ENCODE measurements at places on chromosomes 7 and 10. TPM values are rescaled to one million over a fixed set of nuclear protein-coding genes. Genes with fewer than 3 reads are reported as not detected.

The AIMP2 gene
- total RNA-seq: 68.4 TPM

The AKR1C4 gene
- not detected for total RNA-seq

The BMPER gene
- 0.06 TPM for total RNA-seq

The HMX3 gene
- not detected for total RNA-seq

The FBXL15 gene
- 12.7 TPM for total RNA-seq

The ZNF425 gene
- total RNA-seq: 1.6 TPM

The ANKRD30A gene
- 0.12 TPM for total RNA-seq

The ZNF25 gene
- total RNA-seq: 2.4 TPM

The ADARB2 gene
- total RNA-seq: not detected

The BTBD16 gene
- total RNA-seq: not detected

The JAZF1 gene
- total RNA-seq: 2.2 TPM

The NEUROG3 gene
- not detected for total RNA-seq

The ACSL5 gene
- not detected for total RNA-seq

The BAMBI gene
- total RNA-seq: 10.7 TPM

The NKX2-3 gene
- total RNA-seq: 0.07 TPM

The SEPTIN7 gene
- total RNA-seq: 121 TPM

The LFNG gene
- total RNA-seq: 7.7 TPM

The CTTNBP2 gene
- total RNA-seq: 1.0 TPM

The GPR15LG gene
- total RNA-seq: not detected

The KLF14 gene
- total RNA-seq: not detected

The GRID2IP gene
- not detected for total RNA-seq

The STAM gene
- 9.5 TPM for total RNA-seq

The OR6B1 gene
- total RNA-seq: not detected

The VIPR2 gene
- not detected for total RNA-seq

The TMEM273 gene
- not detected for total RNA-seq
